Posterior vena cava (tissue), 2 donors: ENCODE measurements at places on chromosomes 16 and 17. TPM values are rescaled to one million over a fixed set of nuclear protein-coding genes. Genes with fewer than 3 reads are reported as not detected.
A peak's percentile ranks its signal among the peaks of the same experiment; 100 is the strongest.

The GAS2L2 gene
- total RNA-seq, result not detected

The ITGAX gene
- total RNA-seq, result 15.2 TPM

The KCTD19 gene
- not detected for total RNA-seq

The STX4 gene
- 54.4 TPM for total RNA-seq

GRCh38 chr17:77602062-77602746, 356.3 kb upstream of the TNRC6C start:
- peak; percentile 90 for DNase-seq

DNA sequence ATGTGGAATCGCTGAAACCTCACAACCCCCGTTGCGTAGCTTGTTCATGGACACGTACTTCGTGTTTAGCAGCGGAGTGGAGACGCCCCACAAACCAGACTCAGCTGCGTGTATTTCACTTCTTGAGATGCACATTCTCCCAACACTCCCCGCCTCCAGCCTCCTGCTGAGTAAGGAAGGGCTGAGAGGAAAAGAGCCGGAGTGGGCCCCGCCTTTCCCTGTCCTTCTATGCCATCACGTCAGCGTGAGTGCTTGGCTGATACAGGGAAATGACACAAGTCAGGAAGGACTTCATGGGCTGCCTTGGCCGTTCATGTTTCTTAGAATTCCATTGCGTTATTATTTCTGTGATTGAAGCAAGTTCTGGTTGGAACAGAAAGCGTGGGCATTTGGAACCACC, 68.6 kb upstream of the CBX4 start:
- no peak for DNase-seq

DNA sequence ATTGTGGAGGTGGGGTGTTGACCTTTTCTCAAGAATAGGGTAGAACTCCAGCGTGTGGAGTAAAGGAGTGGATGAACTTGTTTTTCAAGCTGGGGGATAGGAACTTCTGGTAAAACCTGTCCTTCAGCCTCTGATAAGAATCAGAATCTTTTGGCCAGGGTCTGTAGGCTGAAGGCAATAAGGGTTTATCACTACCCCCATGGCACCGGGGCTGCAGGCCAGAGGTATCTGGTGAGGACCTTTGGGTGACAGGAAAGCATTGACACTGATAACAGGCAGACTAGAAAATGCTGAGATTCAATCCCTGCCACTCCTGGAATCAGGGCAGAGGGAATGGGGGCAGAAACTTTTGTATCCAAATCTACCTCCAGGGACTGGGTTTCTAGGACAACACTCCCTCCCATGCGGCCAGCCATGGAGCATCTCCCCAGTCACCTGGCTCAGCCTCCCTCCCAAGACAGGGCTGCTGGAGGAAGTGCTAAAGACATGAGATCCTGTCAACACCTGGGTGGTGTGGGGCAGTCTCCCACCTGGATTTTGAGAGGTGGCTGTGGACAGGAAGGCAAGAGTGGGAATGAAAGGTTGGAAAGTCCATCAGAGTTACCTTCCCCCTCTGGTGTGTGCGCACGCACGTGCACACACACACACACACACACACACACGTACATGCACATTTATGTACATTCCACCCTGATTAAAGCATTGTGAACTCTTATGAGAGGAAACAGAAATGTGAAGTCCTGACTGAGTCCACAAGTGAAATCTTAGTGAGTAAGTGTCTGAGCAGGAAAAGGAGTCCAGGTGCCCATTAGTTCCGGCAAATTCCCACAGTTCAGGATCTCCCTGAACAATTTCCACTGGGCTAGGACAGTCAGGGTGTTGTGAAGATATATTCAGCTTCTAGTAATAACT, 53.1 kb upstream of the MARCHF10 start:
- no peak for DNase-seq

GRCh38 chr17:52181782-52182181, 23.3 kb upstream of the CA10 start:
- no peak for DNase-seq

DNA sequence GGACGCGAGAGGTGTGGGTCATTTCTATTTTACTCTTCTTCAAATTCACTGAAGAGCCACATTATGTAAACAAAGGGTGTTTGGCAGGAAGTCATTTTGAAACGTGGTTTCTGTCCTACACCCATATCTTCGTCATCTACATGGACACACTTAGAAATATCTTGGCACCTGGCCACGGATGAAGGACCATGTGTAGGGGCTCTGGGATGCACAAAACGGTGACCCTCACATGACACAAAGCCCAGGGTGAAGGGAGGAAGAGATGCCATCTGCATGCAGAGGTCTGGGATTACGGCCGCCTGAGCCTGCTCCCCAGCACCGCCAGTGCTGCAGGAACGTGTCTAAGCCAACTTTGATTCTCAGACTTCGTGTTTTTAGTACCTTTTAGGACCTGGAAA, 130.2 kb upstream of the CHMP6 start:
- peak; percentile 42 for DNase-seq

- no peak for DNase-seq
Observed at GRCh38 chr17:55692276-55692675, 30.4 kb downstream of the TMEM100 start.

DNA sequence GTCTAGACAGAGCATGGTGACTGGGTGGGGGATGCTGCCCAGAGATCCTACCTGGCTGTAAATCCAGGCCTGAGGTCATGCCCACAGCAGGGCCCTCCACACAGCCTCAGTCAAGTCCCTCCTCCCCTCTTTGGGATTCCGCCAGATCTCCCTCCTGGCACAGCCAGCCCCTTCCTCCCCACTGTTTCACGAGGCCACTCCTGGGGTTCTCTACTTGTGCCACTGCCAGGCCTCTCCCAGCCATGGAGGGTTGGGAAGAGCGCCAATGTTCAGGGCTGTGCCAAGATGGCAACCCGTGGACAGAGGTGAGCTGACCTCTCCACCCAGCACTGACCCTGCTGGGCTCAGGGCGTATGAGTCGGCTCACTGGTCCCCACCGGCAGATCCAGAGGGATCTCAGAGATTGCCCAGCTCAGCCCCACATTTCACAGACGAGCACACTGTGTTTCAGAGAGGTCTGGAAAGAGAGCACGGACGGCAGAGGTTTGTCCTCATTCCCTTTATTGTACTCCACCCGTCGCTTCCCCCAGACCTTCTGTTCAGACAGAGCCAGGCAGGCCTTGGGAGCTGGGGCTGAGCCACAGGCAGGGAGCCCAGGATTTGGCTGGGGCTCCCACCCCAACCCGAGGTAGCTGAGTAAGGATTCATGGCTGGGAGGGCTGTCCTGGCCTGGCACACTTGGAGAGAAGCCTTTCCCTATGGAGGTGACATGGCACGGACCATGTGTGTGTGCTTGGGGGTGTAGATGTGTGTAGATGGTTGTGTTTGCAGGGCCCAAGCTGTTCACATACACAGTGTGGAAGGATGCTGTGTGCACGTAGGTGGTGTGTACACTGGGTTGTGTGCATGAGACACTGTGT, 3.5 kb upstream of the CAMKK1 start:
- no peak for DNase-seq

GRCh38 chr17:31838636-31839225, 20.3 kb downstream of the COPRS start:
- DNase-seq, result peak; percentile 41

DNA sequence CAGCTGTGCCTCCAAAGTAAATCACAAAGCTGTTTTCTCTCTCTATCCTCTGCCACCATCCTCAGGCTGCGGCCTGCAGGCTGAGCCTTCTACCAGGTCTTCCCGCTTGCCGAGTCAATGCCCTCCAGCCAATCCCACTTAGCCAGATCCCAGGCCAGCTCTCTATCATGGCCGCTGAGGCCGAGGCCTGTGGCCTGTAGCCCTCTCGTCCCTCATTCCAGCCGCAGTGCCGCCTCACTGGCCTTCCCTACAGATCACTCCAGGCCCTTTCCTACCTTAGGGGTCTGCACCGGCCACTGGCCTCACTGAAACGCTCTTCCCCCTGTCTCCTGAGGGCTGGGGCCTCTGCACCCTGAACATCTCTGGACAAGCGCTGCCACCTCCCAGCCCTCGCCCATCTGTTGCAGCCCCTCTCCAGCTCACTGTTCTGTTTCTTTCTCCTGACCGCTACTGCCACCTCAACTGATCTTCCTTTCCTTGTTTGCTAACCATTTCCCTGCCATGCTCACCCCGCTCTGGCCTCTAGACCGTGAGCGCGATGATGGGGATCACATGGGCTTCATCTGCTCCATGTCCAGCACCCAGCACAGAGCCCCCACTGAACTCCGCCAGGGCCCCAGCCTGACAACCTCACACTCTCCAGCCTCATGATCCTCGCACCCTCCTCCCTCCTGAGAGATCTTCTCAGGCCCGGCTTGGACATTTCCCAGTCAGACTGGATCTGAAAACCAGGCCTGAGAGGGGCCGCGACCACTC, 8.5 kb downstream of the KNOP1 start:
- no peak for DNase-seq

GRCh38 chr17:79086609-79087427, 12.2 kb downstream of the ENGASE start:
- no peak for DNase-seq

GRCh38 chr17:77266891-77267341, 126.1 kb downstream of the SEC14L1 start:
- DNase-seq, result no peak

DNA sequence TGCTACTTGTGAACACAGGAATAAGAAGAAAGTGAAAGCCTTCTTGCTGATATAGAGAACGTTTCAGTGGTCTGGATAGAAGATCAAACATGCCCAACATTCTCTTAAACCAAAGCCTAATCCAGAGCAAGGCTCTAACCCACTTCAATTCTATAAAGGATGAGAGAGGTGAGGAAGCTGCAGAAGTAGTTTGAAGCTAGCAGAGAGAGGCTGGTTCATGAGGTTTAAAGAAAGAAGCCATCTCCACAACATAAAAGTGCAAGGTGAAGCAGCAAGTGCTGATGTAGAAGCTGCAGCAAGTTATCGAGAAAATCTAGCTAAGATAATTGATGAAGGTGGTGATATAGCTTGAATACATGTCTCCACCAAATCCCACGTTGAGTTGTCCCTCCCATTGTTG, 383.3 kb upstream of the ASIC2 start:
- no peak for DNase-seq

GRCh38 chr16:930511-930910, 40.3 kb downstream of the LMF1 start:
- no peak for DNase-seq

DNA sequence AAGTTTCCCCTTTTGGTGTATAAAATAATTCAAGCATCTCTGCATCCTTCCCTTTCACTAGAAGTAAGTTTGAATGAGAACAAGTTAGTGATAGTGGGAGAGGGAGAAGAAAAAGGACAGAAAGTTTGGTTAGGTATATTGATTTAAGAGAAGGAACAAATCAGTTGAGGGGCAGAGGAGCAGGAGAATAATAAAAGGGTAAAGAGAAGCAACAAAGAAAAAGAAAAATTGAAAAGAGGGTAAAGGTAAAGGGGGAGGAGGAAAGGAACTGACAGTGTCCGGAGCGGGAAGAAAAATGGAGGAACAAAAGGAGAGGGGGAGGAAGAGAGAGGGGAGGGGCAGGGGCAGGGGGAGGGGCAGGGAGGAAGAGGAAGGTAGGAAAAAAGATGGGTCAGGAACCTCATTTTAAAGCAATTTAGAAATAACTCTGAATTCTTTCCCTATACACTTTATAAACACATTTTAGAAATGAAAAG, 6.3 kb upstream of the IGF2BP1 start:
- no peak for DNase-seq

DNA sequence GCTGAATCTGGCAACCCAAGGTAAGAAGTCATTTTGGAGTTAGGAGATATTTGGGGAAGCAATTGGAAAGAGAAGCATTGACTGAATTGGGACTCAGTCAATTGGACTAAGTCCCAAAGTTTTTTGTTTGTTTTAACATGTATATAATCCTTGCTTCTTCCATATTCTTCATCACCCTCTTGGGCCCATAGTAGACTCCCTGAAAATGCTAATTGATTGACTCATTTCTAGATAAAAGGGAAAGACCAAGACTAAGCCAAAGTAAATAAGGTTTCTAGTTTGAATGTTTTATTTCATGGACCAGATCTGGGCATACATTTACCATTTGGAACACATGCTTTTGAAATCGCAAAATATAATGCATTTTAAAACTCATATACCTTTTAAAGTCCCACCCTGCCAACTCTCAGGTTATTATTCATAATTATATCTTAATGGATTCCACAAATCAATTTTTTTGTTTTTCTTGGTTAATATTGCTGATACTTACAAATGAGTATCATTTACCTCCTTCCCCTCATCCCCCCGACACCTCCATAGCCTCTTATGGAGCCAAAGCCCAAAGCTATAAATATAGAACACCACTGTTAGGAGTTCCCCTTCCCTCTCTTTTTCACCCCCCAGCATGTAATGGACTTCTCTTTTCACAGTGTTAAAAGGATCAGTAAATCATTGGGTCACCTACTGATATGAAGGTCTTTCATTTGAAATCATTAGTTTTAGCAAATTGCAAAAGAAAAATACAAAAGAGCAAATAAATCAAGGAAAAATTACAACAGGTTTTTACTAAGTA, 674.0 kb upstream of the SOX9 start:
- DNase-seq, result no peak

DNA sequence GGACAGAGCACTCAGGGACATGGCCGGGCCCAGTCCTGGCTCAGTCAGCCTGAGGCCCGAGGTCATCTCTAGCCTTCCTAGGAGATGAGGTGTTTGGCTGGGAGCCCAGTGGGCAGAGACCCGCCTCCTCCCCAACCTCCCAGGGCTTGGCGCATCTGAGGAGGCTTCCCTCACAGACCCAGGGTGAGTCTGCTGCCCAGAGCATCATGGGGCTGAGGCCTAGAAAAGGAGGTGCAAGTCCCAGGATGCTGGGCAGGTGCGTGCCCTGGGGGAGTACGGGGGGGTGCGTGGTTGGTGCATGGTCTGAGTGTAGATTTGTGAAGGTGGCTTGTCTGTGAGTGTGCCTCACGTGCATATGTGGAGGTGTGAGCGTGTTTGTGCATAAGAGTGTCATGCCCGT, 4.7 kb downstream of the PDE6G start:
- no peak for DNase-seq
